Activated CD4-positive, CD25-positive, alpha-beta regulatory T cell (primary cell): ENCODE measurements at places on chromosomes 2 and 18.

- DNase-seq, result no peak
Observed at GRCh38 chr2:45014016-45014702, 4.9 kb upstream of the SIX2 start.

- no peak for DNase-seq
Observed at GRCh38 chr2:100321866-100322820, at the start of gene LONRF2. Gene LONRF2 (minus strand): TSS chr2:100322501. CDS start chr2:100322093, 408 bp downstream.

GRCh38 chr2:163044114-163044513 lies 205.5 kb upstream of the KCNH7 start:
- DNase-seq, result no peak

- DNase-seq, result no peak
Observed at GRCh38 chr2:42961385-42961811, 169.0 kb upstream of the HAAO start.

DNA sequence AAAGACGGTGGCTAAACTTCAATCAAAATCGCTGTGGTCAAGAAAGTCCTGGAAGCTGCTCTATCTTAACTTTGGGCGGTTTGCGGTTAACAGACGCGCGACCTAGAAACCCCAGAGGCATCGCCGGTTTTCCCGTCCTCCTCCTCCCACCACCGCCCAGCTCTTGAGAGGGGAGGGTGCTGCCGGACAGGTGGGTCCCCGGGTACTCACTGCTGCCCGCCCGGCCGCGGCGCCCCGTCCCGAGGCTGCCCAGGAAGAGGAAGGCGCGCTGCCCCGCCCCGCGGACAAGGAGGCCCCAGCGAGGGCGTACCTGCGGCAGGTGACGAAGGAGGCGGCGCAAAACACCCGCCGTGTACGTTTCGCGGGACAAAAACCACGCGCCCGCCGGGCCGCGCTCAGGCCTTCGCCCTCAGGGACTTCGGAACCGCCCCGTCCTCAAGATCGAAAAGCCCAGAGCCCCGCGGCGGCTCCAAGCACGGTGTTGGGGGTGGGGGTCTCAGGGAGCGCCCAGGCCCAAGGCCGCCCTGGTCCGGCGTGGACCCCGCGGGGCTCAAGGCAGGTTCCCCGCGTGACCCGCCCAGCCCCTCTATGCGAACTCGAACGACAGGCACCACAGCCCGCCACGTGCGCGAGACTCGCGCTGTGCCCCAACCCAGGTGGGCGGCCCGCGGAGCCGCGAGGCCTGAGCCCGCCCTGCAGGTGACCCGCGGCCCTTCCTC lies at the start of gene SH3YL1:
TSS of gene SH3YL1 (minus strand) at position 259 of the 719 bp plus-strand sequence. CDS start at position 211, 48 bp downstream.
- peak; percentile 39 for DNase-seq

DNA sequence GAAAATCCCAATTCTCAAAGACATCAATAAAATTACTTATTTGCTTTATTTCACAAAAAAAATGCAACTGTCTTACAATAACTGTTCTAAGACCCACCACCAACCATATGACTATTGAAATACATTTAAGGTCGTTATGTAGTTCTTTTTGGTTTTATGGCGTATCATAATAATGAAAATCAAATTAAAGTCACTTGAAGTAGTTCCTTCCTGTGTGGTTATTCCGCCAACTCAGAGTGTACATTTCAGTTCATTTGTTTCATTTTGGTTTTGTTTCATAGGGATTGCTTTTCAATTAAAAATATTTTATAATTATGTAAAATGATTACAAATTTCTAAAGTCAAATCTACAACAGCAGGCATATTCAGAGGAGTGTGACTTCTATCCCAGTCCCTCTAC lies 45.9 kb upstream of the AAK1 start:
- DNase-seq, result no peak

GRCh38 chr2:3585261-3586109 lies 9.4 kb upstream of the COLEC11 start:
- DNase-seq, result no peak

DNA sequence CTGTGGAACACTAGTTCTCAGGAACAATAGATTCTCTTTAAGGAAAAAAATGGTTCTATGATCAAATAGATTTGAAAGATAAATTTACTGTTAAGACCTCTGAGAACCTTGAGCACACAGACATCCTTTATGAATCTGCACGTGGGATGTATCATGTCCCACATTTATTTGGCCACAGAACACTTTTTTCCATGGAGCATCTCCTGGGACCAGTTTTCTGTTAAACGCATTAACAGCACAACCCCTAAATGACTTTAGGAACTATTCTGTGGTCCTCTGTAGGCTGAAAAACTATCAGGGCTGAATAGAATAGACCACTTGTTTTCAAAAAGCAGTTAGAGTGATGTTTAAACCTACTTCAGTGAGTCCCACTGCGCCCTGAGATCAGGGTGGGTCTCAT lies 132.2 kb upstream of the PID1 start:
- no peak for DNase-seq

- no peak for DNase-seq
Observed at GRCh38 chr2:189569295-189569910, 11.2 kb downstream of the SLC40A1 start.

- DNase-seq, result no peak
Observed at GRCh38 chr2:58046335-58046584, 346 bp upstream of the VRK2 start.

GRCh38 chr2:232458051-232458660 lies 2.2 kb downstream of the ALPI start:
- DNase-seq, result no peak

- DNase-seq, result no peak
Observed at GRCh38 chr2:68837861-68838341, 33.3 kb downstream of the BMP10 start.

DNA sequence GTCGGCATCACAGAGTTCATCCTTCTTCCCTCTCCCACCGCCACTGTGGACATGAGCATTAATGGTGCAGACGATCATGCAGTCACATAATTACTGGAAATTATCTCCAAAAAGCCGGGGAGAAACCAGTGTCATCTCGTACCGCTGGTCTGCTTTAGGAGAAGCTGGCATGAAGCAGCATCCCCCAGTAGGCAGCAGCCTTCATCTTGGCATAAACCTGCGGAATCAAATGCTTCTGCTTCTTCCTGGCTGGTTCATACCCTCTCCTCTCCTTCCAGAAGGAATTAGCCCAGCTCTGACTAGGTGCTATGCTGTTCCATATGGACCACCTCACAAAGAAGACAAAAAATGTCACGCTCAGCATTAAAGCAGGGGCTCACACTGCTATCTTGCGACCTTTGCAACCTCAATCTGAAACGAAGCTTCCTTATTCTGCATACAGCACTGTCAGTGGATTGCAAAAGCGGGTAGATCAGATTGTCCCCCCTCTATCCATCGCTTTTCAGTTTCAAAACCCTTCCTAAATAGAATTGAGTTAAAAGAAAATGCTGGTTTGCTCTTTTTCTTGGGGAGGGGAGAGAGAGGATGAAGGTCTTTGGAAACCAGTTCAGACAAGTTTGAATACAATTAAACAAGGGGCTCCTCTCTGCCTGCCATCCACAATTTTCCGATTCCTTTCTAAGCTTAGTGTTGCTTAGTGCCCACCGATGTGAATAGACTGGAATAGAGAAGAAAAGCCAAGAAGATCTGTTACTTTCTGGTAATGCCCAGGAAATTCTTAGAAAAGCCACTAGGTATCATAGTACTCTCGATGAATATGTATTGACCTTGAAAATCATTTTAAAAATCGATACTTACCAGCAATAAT lies 212.1 kb upstream of the ZNF521 start:
- no peak for DNase-seq

- DNase-seq, result no peak
Observed at GRCh38 chr2:223477318-223477717, 124.8 kb downstream of the SCG2 start.

DNA sequence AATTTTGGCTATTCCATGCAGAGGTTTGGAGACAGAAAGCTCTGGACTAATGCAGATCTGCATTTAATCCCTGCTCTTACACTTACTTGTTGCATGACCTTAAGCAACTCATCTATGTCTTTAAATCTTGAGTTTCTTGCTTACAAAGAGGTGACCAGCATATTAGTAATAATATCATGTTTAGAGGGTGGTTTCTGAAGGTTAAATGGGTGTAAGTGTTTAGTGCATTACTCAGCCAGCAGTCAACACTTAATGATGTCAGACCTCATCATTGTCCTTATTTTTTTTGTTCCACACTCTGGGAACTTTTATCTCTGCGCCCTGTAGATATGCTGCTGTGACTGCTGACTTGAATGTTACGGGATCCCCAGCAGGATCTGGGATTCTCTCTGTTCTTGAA lies 1.7 kb downstream of the IL1RL1 start:
- no peak for DNase-seq

DNA sequence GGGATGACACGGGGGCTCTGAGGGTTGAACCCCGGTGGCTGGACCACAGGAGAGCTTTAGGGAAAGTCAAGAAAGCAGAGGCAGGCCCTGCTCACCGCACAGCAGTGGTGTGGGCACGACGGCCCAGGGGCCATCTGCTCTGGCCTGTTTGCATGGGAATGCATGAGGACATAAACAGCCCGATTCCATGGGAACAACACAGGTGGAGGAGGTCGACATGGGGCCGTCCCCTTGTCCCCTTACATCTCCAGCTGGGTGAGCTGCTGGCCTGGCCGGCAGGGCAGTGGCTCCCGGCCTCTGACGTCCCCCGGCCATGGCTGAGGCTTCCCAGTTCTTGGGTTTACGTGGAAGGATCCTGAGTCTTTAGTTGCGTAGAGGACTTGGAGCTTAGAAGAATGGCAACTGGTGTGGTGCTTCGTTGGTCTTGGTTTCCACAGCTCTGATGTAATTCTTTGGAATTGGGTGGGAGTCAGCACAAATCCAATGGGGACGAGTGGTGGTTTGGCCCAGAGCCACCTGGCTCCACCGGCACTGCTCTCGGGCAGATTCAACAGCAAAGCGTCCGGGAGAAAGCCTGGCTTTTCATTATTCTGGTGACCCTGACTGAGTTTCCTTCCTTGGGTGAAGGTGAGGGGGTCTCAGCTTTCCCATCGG lies 98.3 kb upstream of the HDAC4 start:
- no peak for DNase-seq

DNA sequence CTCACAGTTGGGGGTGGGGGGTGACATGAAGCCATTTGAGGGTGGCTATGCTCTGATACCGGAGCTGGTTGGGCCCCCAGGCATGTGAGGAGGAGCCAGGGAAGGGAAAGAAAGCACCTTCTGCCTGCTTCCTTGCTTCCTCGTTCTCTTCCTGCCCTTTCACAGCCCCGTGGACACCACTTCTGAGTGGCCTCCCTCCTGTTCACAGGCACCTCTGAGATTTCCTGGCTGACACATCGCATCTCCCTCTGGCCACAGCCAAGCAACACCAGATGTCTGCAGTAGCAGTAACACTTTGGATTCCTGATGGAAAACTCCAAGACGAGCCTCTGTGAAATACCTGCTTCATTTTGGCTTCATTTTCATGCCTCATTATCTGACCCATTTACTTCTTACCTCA lies 64.7 kb upstream of the ST3GAL5 start:
- DNase-seq, result no peak

GRCh38 chr2:23283-23682 lies 23.0 kb downstream of the FAM110C start:
- no peak for DNase-seq

DNA sequence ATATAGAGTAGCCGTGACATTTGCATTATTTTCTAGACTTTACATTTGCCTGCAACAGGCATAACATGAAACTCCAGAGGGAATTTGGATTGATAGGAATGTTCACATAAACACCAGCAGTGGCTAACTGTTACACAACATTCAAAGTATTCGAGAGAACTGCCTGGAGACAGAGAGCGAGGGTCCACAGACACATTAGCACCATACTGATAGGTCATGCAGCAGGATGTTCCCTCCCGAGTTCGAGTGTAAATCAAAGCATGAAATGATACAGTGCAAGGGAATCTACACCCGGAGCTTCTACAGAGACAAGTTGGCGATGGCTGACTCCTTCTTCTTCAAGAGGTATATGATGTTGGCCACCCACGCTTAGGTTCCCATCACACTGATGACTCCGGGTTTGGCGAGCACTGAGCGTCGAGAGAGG lies 89.5 kb downstream of the COL6A3 start:
- DNase-seq, result no peak

DNA sequence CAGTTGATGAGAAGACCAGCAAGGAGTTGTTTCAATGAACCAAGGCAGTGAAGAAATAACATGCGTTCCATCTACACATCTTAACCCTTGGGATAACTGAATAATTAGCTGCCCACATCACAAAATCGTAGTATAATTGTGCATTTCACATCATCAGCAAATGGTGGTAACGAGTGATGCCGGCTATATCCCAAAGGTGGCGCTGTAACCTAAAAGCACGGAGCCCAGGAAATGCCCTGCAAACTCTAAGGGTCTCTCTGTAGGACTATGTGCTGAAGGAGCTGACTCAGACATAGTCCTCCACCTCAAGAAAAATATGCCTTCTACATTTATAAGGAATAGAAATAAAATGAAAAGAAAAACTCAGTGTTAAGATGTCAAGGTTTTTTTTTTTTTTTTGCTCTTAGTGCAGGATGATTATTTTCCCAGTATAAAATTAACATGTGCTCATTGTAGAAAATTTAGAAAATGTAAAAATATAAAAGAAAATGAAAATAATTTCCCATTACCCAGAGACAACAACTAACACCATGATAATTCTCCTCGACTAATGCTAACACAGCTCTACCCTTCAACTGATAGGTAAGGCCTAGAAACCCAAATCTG lies 23.1 kb upstream of the DSG3 start:
- no peak for DNase-seq

GRCh38 chr2:224033601-224034000 lies 5.5 kb downstream of the SERPINE2 start:
- DNase-seq, result no peak

DNA sequence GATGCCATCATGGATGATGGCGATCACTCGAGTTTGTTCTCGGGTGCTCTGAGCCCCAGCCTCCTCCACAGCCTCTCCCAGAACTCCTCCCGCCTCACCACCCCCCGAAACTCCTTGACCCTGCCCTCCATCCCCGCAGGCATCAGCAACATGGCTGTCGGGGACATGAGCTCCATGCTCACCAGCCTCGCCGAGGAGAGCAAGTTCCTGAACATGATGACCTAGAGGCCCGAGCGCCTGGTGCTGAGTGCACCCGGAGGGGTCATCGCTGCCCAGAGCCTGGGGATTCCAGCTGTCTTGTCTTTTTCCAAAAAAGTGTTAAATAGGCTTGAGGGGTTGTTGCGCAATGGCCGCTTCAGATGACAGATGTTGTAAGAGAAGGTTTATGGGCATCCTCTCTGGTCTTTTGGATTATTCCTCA lies 254.8 kb downstream of the GLI2 start:
- DNase-seq, result no peak
